Right ventricle myocardium superior (tissue), 1 donor: ENCODE measurements at places on chromosomes 5 and 9. TPM values are rescaled to one million over a fixed set of nuclear protein-coding genes. Genes with fewer than 3 reads are reported as not detected.

Gene ZNF366
- 8.0 TPM for total RNA-seq

Gene AQP7
- total RNA-seq, result 155 TPM

Gene MORN5
- total RNA-seq, result not detected

Gene PNPLA7
- 12.2 TPM for total RNA-seq

Gene PDE6A
- total RNA-seq, result 0.08 TPM

Gene MCC
- total RNA-seq, result 29.4 TPM

Gene SLC46A2
- total RNA-seq, result not detected

Gene ACOT12
- total RNA-seq, result not detected

Gene TMC1
- not detected for total RNA-seq
